ENCODE measurements at places on chromosomes 4 and X.

GRCh38 chr4:185638548-185639301, 103.4 kb upstream of the PDLIM3 start:
- DNase-seq: no peak

GRCh38 chr4:21830272-21830671, 118.3 kb downstream of the KCNIP4 start:
- no peak for DNase-seq

- DNase-seq: no peak
Measured at GRCh38 chr4:28279249-28279648, 1418.6 kb downstream of the STIM2 start.

DNA sequence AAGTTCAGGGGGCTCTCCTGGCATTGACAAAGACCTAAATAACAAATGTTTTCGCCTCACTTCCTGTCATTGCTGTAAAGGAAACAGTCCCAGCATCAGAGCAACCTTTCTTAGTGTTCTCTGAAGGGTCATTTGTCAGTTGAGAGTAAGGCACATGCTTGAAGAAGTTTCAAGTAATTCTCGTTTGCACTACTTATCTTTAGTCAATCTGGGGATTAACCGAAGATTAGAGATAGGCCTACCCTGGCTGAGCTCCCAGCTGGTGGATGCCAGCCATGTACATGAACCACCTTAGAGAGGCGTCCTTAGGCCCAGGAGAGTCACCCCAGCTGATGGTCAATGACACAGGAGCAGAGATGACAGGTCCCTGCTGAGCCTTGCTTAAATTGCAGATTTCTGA, 189.9 kb upstream of the PGRMC2 start:
- DNase-seq: no peak

DNA sequence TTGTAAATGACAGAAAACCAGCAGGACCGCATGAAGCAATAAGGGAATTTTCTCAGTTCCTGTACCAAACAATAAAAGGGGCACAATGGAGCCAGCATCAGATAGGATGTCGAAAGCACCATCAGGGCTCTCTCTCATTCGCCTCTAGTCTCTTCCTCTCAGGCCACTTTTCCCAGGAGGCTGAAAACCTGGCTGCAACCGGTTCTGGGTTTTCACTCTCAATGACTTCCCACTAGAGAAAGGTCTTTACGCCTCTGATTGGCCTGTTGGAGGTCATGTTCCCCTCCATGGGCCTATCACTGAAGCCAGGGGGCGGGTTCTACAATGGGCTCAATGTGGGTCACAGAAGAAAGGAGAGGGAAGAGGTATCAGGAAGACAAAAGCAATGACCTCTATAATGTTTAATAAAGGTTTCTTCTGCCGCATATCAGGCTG, 29.3 kb downstream of the ZNF827 start:
- no peak for DNase-seq

GRCh38 chr4:29121586-29121985, 1598.6 kb upstream of the PCDH7 start:
- no peak for DNase-seq

GRCh38 chr4:150970685-150971151, 44.4 kb downstream of the LRBA start:
- no peak for DNase-seq
